ENCODE measurements at places on chromosomes 12 and 14.

DNA sequence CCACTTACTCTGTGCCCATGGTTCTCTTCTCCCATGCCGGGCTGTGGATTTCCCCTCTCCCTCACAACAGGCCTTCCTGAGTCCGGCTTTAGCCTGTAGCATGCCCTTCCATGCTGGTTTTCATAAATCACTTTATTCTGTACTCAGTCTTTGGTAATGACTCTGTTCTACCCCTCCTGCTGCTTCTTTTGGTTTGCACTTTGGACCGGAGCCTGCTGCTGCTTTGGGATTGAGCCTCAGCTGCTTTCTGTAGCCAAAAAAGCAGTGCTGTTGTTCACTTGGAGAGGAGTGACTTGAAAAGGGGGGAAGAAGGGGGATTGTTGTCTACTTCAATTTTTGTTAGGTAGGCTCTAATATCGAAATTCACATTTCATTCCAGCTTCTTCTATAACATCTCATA lies 8.5 kb upstream of the SLC6A13 start:
- no peak for DNase-seq

DNA sequence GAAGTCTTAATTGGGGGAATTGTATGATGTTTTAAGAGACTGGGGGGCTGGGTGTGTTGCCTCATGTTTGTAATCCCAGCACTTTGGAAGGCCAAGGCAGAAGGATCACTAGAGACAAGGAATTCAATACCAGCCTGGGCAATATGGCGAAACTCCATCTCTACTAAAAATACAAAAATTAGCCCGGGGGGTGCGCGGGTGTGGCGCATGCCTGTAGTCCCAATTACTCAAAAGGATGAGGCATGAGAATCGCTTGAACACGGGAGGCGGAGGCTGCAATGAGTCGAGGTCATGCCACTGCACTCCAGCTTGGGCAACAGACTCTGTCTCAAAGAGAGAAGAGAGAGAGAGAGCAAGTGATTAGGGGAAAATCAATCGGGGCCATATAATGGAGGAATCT lies 600.5 kb downstream of the SLC16A7 start:
- DNase-seq = no peak

GRCh38 chr12:2239381-2239871 lies 186.6 kb downstream of the CACNA1C start:
- DNase-seq = no peak

- no peak for DNase-seq
Observed at GRCh38 chr12:124688356-124688992, 121.1 kb upstream of the NCOR2 start.

GRCh38 chr12:27843714-27844245 lies 63.7 kb upstream of the MANSC4 start:
- no peak for DNase-seq

- no peak for DNase-seq
Observed at GRCh38 chr14:74207943-74208342, 31.3 kb upstream of the VSX2 start.

DNA sequence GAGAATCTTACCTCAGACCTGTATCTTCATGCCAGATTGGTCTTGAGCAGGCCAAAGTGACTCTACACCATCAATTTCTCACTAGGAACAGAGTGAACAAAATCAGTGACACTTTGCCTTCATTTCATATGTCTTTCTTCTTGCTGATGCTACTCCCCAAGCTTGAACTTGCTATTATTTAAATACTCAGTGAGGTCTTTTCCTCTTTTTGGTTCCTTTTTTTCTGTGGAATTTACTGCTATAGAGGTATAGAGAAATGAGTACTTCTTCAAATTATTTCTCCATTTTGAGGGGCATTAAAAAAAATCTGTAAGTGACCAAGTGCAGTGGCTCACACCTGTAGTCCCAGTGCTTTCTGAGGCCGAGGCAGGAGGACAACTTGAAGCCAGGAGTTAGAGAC lies at the start of gene GPR33:
Gene GPR33, minus strand, starts transcription at position 154 of the 400 bp plus-strand sequence. CDS start 4,074 bp downstream, outside the sequence.
- DNase-seq = no peak

- DNase-seq = no peak
Observed at GRCh38 chr12:78155546-78155945, 324.9 kb downstream of the NAV3 start.

- no peak for DNase-seq
Observed at GRCh38 chr12:121009741-121010140, 6.5 kb downstream of the C12orf43 start.

- no peak for DNase-seq
Observed at GRCh38 chr12:42182394-42182793, 37.7 kb upstream of the GXYLT1 start.

GRCh38 chr12:89980236-89980635 lies 271.6 kb upstream of the ATP2B1 start:
- DNase-seq = no peak

- peak; percentile 18 for DNase-seq
Observed at GRCh38 chr12:42372154-42372791, 46.3 kb downstream of the PPHLN1 start.

- DNase-seq = no peak
Observed at GRCh38 chr12:58009405-58010195, 68.2 kb downstream of the ATP23 start.

DNA sequence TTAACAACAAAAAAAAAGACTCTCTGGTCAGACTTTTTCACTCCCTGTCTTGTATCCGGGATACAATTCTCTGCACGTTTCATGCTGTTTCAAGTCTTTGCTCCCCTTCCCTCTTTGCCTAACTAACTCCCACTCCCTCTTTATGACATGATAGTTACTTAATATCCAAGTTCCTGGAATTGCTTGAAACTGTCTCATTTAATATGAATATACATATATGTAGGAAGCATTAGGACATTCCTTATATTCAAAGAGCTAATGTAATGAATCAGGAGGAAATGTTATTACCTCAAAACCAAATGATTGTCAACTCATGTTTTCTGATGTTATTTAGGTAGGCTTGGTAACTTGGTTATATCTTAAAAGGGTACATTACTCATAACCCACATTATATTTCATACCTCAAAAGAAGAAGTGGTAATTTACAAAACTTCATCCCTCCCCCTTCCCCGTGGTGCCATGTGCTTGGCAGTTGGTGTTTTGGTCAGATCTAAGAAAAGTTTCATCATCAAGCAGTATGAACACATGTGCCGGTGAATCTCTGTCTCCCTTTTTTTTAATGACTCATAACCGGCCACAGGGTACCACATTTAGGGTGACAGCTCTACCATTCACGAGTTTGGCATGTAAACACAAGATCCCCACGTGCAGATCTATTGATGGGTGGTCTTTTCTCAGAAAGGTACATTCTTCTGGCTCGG lies 56.5 kb downstream of the HCAR2 start:
- DNase-seq = peak; percentile 100

- DNase-seq = no peak
Observed at GRCh38 chr14:93035917-93036651, 79.6 kb downstream of the ITPK1 start.

DNA sequence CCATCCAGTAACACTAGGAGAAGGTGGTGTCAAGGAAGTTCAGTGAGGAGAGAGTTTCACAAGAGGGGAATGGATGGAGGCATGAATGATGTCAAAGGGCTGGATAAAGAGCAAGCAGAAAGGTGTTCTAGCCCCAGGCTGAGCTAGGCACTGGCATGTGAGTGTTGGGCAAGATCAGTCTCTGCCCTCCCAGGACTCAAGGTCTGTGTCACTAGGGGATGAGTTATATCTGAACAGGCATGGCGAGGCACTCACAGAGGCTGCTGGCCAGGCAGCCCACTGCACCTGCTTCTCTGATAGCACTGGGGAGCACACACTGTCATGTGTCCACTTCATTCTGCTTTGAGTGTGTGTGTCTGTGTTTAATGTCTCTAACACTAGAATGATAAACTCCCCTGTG lies 903.8 kb downstream of the BCL11B start:
- DNase-seq = no peak

DNA sequence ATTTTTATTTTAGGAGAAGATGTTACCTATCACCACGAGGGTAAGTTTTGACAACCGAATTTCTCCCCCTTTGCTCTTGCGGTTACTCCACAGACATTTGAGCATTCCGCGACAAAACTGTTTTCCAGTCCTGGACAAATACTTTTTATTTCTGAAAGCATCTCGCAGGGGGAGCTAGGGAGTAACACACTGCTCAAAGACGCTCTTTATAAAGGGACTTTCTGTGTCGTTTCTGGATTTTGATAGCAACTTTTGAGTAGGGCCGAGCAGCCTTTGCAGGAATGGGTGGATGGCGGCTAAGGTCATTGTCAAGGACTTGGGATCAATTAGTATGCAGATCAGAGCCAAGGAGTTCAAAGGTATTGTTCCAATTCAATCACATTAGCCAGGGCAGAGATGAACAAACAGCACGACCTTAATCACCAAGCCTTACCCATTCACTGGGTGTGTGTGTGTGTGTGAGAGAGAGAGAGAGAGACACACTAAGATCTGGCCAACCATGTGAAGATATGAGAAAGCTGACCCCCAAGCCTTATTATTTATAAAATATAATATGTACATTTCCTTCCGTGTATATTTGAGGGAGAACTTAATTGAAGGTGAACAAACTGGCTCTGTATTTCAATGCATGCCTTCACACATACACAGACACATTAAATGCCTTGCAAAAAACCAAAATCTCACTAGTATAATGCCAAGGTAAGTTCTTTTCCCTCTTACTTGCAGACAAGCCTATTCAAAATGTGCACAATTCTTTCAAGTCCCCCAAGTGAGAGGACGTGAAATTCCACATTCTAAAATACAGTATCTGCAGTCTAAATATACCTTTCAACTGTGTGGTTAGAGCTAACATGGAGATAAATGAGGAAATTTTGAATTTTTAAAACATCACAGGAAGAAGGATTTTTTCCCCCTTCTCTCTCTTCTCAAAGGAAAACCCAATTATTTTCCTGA lies 613.8 kb downstream of the VRK1 start:
- no peak for DNase-seq

DNA sequence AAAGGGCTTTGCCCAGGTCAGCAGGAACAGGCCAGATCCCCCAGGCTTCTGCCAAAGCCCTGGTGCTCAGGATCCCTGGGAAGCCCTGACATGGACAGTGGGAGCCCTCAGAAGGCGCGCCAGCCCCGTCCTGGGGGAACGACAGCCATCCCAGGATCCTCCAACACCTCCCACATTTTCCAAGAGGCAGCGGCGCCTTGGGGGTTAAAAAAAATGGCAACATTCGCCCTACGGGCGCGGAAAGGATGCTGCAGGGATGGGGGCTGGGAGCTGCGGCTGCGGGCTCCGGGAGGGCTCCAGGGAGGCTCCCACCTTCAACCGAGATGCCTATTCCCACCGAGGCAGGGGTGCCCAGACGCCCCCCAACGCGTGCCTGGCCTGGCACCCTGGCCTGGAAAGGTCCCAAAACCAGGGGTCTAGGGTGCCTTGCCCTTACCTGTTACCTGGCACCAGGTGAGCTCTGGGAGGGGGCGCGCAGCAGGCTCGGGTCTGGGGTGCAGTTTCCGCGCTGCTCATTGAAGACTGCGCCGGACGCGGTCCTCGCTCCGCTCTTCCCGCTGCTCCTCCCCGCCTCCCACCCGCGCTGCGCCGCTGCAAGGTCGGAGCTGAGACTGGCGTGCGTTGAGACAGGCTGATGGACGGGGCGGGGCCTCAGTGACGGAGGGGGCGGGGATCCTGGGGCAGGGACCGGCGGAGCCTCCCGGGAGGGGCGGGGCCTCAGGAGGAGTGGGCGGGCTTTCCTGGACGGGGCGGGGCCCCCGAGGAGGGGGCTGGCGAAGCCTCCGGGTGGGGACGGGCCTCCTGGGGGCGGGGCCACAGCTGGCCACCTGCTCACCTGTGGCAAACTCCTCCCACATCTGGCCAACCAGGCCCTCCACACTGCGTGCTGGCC lies at the start of gene ABCB9:
Gene ABCB9, minus strand, starts transcription at position 613 of the 892 bp plus-strand sequence. CDS start 6,228 bp downstream, outside the sequence.
- peak; percentile 21 for DNase-seq

- no peak for DNase-seq
Observed at GRCh38 chr14:54193871-54194270, 202.9 kb upstream of the CDKN3 start.
